ENCODE measurements at places on chromosomes 4 and X.

DNA sequence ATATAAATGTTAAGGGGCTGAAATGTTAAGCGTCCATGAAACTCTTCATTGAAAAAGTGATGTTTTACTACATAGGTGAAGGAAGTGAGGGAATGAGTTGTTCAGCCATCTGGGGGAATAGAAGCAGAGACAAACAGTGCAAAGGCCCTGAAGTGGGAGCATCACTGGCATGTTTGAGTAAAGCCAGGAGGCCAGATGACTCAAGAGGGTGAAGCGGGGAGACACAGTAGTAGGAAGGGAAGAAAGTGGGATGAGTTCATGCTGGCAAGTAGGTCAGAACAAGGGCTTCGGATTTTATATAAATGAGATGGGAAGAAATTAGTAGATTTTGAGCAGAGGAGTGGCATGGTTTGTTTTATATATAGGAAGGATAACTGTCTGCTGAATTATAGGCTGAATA, 112.5 kb upstream of the MAP9 start:
- no peak for DNase-seq

DNA sequence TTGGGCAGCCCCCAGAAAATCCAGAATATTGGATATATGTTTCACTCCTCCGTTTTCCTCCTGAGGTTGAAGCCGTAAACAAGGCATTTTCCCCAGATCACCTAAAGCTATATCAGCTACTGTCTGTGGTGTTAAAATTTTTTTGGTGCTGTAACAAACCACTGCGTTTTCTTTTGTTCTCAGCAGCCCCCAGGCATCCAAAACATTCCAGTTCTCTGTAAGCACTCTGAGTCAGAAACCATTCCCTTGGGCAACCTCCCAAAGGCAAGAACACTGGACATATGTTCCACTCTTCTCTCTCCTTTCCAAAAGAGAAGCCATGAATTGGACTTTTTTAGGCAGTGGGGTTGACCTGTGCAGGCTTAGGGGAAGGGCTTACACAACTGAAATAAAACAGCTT, 310.9 kb downstream of the MID1IP1 start:
- no peak for DNase-seq

GRCh38 chrX:38678821-38679220, 117.5 kb downstream of the TSPAN7 start:
- no peak for DNase-seq

DNA sequence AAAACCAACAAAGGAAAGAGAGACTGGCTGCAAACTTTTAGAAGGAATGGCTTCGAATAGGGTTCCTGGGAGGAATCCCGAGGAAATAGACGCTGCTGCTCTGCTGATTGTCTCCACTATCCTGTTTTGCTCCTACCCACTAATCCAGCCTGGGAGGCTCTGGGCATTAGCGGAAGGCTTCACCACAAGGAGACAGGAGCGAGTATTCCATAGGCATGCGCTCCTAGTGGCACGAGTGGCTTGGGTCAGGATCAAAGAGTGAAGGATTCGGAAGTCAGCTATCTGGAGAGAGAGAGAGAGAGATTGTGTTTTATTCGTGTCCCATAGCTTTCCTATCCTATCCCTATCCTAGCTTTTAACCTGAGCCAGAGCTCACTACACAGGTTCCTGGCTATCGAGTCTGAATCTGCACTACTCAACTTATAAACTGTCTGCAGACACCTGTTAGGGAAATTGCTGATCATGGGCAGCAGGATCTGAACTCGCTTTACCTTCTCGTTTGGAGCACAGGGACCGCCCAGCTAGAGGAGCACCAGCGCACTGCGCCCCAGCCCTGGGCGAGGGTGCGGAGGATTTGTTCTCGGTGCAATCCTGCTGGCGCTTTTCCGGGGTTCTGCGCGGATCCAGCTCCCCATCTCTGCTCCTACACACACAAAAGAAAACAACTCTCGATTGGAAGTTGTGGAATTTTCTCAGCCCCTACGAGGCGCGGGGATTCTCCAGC, 740 bp upstream of the NPY2R start:
- DNase-seq = no peak

DNA sequence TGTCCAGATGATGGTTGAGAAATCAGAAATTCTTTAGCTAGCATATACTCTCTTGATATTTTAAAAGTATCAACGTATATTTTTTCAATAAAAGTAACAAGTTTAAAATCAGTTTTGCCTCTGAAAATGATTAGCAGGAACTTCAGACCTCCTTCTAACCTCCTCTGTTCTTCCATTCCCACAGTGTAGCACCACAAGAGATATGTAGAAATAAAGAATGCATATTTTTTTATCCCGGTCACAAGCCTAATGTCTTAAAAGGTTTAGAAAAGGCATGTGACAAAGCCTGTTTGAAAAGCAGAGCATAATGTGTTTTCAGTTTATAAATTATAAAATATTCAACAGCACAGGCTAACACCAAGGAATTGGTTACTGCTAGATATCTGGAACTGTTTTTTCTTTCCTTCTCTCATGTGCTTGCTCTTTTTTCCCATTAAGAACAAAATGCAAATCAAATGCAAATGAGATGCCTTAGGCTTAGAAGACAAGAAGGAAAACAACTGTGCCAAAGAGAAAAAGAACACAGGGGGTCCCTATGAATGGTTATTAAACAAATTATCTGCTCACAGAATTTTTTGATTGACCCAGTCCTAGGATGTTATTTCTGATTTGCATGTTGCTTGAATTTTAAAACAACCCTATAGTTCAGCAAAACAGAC, 351.7 kb upstream of the FAM241A start:
- no peak for DNase-seq

DNA sequence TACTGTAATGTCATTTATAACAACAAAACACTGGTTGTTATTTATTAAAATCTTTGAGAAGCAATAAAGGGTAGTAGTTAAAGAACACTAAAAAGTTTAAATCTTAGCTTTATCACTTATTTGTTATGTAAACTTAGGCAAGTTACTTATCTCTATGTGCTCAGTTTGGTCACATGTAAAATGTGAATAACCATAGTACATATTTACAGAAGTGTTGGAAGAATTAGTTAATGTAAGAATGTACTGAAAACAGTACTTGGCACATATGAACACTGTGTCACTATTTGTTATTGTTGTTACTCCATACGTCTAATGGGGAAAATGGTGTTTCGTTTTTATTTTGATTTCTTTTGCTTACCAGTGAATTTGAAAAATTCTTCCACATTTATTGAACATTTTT, 9.1 kb downstream of the NEK1 start:
- DNase-seq = no peak

DNA sequence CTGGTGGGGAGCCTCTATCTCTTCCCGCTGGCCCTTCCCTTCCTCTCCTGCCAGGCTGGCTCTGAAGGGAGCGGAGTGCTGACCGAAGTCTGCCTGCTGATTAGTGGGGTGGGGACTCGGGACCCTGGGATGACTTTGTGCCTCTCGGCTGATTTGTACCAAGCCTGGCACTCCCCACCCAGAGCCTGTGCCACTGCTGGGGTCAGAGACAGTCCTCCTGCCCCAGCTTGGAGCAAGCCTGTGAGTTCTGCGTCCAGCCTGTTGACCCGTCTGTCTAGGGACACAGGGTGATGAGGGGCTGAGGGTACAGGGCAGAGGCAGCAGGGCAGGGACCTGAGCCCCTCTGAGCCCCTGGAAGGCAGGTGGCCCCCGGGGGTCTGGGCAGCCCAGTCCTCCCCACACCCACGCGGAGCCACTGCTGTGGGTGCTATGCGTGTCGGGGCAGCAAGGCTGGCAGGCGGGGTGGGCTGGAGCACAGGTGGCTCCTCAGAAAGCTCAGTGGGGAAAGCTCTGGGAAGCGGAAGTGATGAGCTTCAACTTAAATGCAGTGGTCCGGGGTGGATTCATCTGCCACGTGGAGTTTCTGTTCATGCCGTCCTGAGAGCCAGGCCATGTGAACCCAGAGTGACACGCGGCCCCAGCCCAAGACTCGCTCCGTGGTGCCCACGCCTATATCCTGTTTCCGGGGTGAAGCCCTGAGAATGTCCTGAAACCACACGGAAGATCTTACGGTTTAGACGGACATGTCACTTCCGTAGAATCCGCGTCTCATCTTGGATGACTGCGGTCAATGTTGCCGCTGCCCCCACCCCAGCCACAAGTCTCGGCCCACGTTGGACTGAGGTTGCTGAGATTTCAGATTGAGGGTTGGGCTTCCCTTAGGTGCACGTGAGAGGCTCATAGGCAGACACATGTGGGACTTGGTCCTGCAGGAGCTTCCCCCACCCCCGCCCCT, 21.1 kb upstream of the UVSSA start:
- DNase-seq = no peak

GRCh38 chr4:119237201-119237600, 24.7 kb downstream of the USP53 start:
- DNase-seq = no peak

DNA sequence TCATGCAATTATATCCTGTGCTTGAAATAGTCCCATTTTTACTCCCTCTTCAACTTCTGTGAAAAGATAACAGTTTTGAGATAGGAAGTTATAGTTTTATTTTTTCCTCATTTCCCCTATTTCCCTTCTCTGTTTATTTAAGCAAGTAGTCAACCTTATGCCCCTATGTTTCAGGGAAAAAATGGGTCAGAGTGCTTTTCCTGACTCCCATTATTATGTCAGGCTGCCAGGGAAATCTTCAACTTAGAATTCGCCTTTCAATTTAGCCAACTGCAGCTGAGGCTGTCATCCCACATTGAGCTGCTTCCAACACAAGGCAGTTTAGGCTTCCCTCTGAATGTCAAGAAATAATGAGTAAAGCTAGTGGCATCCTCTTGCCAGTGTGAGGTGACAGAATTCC, 42.3 kb downstream of the NXT2 start:
- no peak for DNase-seq

- no peak for DNase-seq
Observed at GRCh38 chrX:118345045-118345463, 852 bp upstream of the WDR44 start.

DNA sequence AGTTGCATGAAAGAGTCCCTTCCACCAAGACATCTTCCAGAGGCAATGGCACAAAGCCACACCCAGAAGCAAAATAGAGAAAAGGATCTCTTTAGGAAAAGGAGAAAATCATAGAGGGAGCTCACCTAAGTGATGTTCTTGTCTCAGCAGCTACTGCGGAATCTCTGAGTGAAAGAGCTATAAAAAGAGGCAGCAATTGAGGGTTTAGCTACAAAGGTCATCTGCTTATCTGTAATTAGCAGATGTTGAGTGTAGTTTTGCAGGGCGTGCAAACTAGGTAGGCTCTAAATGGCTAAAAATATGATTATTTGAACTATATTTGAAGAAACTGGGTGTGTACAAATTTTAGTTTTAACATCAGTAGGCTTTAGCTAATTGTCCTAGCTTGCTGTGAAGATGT, 276.0 kb downstream of the HS3ST1 start:
- DNase-seq = no peak

- DNase-seq = no peak
Observed at GRCh38 chr4:151688003-151688784, 72.6 kb downstream of the GATB start.

DNA sequence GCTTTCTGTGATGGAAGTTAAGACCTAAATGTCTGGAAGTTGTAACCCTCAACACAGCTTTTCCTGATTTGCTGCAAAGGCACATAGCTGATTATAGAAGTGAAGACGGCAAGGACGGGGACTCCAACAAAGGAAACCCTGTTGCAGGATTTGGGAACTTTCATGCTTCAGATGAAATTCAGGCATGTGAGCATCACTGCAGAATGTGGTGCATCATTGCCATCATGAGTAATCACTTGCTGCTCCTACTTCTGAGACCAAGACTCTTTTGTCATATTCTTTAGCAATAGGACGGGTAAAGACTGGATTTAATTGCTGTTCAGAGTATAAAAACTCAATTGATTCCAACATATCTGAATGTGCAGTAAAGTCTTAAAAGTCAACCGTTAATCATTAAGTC, 35.8 kb downstream of the YIPF6 start:
- no peak for DNase-seq

GRCh38 chrX:18410038-18410437, 15.4 kb upstream of the CDKL5 start:
- no peak for DNase-seq

DNA sequence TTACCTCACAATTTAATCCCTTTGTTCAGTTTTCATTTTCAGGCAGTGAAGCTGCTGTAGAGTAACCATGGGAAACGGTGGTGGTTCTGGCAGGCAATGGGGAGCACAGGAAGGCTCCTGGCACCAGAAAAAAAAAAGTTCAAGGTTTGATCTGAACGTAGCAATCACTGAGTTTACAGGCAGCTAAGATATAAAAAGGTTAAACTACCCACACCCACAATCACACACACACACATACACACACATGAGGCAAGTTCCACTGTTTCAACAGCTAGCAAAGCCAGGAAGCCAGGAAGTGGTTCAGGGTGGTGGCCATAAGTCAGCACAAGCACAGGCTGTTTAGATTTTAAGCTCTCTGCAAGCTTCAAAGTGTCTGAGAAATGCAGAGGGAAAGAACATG, at the start of gene SULT1B1:
Gene SULT1B1 (minus strand): TSS at position 166 of the 400 bp plus-strand sequence. CDS start 5,403 bp downstream, outside the sequence.
- peak; percentile 24 for DNase-seq

- no peak for DNase-seq
Observed at GRCh38 chrX:142186103-142186502, 19.0 kb downstream of the MAGEC2 start.

DNA sequence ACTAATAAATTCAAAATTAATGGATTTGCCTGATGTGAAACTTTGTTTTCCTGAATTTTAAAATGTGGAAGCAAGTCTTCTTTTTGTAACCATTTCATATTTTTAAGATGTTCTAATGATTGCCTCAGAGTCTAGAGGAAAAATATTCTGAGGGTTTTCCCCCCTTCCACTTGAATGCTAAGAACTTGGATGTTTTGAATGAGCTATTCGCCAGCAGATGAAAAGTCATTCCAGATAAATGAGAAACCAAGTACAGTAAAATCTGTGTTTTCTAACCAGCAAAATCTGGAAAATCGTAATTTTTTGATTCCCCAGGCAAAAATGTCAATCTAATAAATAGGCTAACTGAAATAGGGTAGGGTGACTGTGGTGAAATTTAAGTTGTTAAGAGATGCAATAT, 45.6 kb downstream of the SLIT2 start:
- DNase-seq = no peak

- no peak for DNase-seq
Observed at GRCh38 chr4:98516441-98517217, 141.8 kb downstream of the TSPAN5 start.

DNA sequence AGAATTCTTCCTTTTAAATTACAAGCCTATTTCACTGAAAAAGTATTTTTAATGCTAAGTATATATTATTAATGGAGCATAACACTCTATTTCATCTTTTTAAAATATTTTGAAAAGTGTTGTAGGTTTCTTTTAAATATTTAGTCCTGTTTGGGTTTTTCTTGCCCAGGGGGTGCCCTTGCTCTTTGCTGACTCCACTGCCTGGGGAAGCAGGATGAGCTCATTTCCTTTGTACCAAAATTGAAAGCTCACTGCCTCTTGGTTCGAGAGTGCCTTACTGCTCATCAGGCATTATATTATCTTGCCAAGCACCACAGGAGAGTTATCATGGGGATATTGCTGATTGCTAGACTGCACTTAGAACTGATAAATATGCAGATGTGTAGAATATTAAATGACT, 819.2 kb downstream of the PCDH18 start:
- no peak for DNase-seq

GRCh38 chr4:114304567-114304966, 294.0 kb upstream of the UGT8 start:
- DNase-seq = no peak

- no peak for DNase-seq
Observed at GRCh38 chr4:159252491-159252890, 149.6 kb downstream of the RAPGEF2 start.

Data from stimulated activated CD4-positive, alpha-beta T cell treated with anti-CD3 and anti-CD28 coated beads, TNF-alpha, amount 100 ng/mL, for 1 hour (primary cell).